ENCODE measurements at places on chromosomes 16 and 17.
A peak's percentile ranks its signal among the peaks of the same experiment; 100 is the strongest.

DNA sequence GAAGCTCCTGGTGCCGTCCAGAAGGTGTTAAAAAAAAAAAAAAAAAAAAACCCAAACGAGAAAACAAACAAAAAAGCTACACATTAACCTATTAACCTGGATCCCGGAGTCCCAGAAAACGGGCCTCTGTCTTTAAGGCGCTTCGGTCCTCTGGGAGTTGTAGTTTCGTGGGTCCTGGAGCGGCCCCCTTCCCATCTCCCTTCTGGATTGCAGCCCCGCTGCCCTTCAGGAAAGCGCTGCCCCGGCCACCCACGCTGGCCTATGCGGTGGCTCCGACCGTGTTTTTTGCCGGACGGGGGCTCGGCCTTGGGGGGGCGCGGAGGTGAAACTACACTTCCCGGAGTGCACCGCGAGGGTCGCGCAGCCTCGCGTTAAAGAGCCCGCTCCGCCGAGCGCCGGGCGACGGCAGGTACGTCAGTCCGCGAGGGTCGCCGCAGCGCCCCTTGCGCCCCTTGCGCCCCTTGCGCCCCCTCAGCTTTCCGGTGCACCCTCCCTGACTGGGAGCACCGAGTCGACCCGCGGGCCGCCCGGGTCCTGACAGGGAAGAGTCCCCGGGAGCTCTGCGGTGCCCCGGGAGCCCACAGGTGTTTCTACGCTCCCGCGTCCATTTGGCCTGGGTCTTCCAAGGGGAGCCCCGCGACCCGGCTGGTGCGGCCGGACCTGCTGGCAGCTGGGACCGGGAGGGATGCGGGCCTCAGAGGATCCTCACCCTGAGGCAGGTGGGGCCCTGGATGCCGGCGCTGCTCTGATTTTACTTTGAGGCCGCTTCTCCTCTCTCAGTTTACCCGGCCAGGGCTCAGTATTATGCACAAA is at the start of gene FCSK:
FCSK (plus strand) TSS at position 374 of the 813 bp plus-strand sequence. CDS start 8,596 bp downstream, outside the sequence.
- DNase-seq: peak; percentile 56

DNA sequence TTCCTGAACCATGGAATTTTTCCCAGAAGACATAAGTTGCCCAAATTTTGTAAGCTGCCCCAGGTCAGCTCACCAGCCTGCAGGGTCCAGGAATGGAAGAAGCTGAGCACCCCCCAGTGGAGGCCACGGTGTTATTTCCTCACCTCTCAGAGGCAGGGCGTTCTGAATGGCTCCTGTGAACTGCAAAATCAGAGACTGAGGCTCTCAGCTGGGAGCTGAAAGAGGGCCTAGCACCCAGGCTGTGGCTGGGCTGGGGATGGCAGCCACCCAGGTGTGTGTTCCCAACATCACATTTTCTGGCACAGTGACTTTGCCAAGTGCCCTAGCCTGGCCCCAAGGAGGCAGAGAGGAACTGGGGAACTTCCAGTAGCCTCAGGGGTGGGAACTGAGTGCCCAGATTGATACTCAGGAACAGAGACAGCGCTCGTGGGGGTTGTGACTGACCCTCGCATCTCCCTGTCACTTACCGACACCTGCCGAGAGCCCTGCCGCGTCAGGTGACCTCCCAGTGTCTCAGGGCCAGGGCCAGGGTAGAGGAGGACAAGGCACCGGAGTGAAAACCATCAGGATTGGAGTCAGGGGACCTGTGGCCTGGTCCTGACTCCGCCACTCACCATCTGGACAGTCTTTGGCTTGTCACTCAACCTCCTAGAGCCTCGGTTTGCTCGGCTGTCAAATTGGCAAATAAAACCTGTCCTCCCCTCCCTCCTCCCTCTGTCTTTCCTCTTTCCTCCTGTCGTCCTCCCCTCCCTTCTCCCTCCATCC is 11.3 kb downstream of the CACNG4 start:
- DNase-seq: no peak

- no peak for DNase-seq
Observed at GRCh38 chr17:76147211-76148014, 6.4 kb upstream of the FOXJ1 start.

DNA sequence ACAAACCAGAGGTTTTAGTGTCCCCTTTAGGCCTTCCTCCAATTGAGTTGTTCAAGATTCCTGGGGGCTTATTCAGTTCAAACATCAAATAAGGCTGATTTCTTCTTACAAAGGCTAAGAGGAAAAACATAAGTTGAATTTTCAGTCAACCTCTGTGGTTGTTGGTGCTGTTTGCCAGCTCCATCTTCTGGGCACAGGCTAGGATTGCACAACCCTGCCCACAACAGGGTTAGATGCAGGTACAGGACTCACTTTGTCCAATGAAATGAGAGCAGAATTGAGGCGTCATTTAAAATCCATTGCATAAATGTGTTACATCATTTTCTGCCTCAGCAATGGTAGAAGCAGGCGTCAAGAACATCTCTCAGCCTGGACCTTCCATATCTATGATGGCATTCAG is 173.3 kb downstream of the PMP22 start:
- no peak for DNase-seq

GRCh38 chr16:25709213-25709612 is 17.5 kb downstream of the HS3ST4 start:
- DNase-seq: no peak

DNA sequence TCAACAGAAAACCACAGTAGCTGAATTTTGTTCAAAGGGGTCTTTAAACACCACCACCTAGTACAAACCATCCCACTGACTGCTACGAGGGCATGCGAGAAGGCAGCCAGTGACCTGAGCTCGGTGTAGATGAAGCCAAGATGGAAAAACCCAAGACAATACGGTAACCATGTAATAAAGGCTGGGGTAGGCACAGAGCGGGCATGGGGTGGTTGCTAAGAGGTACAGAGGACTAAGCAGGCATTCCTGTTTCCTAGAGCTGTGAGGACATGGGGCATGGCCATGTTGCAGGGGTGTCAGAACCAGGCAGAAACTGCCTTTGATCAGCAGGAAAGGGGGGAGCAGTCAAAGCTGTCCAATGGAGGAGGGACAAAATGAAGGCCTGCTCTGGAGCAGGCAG is 52.1 kb downstream of the NDEL1 start:
- no peak for DNase-seq

DNA sequence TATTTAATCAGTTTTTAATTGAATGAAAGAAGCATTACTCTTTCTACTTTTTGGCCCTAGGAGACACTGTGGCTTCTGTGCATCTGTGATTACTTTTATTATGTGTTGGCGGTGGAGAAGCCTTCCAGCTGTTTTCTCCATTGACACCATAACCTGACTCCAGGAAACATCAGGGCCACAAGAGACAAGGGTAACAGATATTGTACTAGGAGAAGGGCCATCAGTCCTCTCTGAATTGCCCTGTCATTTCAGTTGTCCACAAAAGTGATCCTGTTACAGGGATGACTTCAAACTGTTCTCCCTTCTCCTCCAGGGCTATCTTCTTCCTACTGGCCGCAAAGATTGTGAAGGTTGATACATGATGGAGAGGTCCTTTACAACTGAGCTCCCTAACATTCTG is 14.6 kb downstream of the KRT39 start:
- DNase-seq: no peak
